H1 (cell line): ENCODE measurements at places on chromosomes 7 and 10.

GRCh38 chr7:23698822-23699221 is 11.2 kb upstream of the STK31 start:
- no peak for DNase-seq

DNA sequence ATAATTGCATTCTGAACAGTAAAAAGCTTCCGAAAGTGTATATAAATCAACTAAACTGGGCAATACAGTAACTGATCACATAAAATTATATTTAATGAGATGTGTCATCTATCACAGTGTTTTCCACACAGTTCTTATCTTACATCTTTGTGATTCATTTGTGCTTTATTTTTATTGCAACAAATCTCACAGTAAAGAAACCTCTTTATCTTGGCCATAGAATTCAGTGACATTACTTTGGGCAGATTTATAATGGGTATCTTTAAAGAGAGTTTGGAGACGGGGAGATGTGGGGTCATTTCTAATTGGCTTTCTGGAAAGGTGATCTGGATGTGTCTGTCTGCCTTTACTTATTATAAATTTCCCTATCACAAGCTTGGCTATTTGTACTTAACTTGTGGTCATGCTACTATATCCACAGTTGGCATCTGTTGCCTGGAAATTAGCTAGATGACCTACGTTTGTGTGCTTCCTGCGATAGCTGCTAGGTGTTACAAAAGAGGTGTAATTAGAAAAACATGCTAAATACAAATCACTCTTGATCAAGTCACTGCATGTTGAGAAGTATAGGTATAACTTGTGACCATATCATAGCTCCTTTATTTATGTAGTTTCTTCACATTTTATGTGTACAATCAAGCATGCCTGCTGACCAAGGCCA is 123.8 kb downstream of the ARID5B start:
- DNase-seq: no peak

DNA sequence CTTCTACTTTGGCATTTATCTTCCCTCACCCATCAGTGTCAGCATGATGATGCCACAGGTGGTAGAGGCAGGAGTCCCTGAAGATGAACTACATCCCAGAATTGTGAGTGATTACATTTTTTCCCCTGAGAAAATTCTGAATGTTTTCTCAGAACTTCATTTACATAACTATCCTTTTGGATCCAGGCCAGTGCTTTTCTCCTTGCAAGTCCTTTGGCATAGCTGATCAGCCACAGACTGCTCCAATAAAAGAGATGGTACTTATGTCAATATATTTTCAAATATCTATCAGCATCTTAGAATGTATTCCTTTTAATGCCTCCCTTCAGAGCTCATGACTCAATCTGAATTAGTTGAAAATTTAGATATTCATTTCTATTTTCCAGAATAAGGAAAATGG is 135.5 kb downstream of the IQUB start:
- DNase-seq: no peak

GRCh38 chr10:35642793-35643114 is 658 bp upstream of the FZD8 start:
- DNase-seq: no peak

DNA sequence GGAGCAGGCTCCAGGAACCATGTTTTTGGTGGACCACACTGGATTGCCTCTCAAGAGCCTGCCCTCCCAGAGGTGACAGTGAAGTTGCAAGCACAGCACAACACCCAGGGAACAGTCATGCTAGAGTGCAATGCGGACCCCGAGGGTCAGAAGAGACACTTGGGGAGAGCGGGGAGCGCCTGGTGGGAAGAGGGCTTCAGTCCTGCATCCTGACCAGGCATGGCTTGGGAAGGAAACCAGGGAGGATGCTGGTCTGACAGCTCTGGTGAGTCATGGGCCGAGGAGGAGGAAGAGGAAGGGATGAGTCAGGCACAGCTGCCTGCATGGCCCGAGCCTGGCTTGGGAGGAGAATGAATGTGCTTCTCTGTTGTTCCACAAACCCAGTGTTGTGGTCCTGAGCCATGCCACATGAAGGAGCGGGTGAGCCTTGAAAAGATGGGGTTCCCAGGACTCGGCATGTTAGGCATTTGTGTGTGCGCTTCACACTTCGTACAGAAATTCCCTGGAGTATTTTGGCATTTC is 29.5 kb upstream of the ANKRD2 start:
- no peak for DNase-seq
